ENCODE measurements at places on chromosomes 7 and 10. TPM values are rescaled to one million over a fixed set of nuclear protein-coding genes. Genes with fewer than 3 reads are reported as not detected.

Gene GHRHR
- total RNA-seq: not detected

Gene KLF14
- not detected for total RNA-seq

Gene CABCOCO1
- total RNA-seq: 3.5 TPM

Gene ITPRID1
- total RNA-seq: 0.59 TPM

DNA sequence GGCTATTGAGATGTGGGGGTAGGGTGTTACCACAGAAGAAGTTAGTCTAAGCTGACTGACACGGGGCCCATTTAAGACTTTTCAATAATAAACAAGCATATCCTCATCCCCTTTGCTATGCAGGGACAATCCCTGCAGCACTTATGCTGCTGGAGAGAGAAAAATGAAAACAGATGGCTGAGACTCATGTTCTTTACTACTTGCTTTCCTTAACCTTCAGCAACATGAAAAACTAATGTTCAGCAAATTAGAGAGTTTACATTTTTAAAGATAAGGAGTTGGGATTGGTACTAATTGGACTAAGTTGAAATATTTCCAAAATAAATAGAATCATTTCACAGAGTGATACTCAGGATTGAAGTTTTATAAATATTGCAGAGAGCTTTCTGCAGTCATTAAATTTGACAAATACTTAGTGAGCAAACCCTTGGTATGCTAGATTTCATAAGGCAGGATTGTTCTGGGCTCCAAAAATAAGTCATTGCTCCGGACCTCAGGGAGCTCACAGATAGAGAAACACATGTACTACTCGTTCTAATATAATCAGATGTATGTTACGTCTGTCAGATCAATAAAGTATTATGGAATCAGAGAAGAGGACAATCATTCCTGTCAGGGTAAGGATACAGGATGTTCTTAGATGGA lies 147.1 kb upstream of the LRRN3 start:
- no peak for DNase-seq
- no peaks in the 10 kb centered on the region for H3K27me3 ChIP-seq
- H3K36me3 ChIP-seq: no peaks in the 10 kb centered on the region
- H3K27ac ChIP-seq: no peak overlapping the region
- H3K4me1 ChIP-seq: no peaks in the 10 kb centered on the region
- H3K4me3 ChIP-seq: no peak overlapping the region

- DNase-seq: no peak
- no peaks in the 10 kb centered on the region for H3K4me1 ChIP-seq
- no peak overlapping the region for H3K27ac ChIP-seq
- H3K4me3 ChIP-seq: no peak overlapping the region
- H3K27me3 ChIP-seq: no peaks in the 10 kb centered on the region
These were observed 61.5 kb downstream of the NKX6-2 start for GRCh38 chr10:132724446-132724845.

GRCh38 chr7:108454674-108455550 lies 1.3 kb downstream of the NRCAM start:
- DNase-seq: peak; percentile 42
- H3K36me3 ChIP-seq: no peaks in the 10 kb centered on the region
- H3K4me3 ChIP-seq: peak overlapping the region; percentile 47
- H3K27me3 ChIP-seq: peaks cover 44% of the 10 kb centered on the region
- H3K27ac ChIP-seq: peak overlapping the region; percentile 18
- H3K4me1 ChIP-seq: peaks cover 16% of the 10 kb centered on the region

- DNase-seq: no peak
- no peak overlapping the region for H3K27ac ChIP-seq
- no peaks in the 10 kb centered on the region for H3K27me3 ChIP-seq
- H3K36me3 ChIP-seq: no peaks in the 10 kb centered on the region
These were observed 124.6 kb downstream of the LRRTM3 start for GRCh38 chr10:67050415-67050814.

Gene SORBS1
- total RNA-seq: 58.2 TPM

DNA sequence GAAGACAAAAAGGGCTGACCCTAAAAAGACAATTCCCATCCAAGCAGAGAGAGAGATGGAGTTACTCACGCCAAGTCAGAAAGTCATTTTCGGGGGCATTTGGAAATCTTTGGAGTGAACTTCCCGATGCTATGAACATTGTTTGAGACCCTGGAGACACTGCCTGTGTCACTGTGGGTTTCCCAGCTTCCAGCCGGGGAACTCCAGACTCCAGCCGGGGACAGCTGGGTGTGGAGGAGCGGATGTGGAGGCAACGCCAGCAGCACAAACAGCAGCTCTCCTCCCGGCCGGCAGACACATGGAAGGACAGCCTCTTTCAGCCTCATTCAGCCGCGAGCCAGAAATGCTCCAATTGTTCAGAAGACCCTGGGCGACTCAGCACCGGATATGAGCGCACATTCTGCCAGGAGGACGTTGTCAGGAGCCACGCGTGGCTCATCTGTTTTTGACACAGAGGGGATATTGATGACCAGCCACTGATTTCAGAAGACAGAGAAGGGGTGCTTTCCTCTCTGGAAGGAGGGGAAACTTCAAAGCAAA lies 97.6 kb downstream of the PRPF18 start:
- no peak overlapping the region for H3K4me3 ChIP-seq
- peak overlapping the region; percentile 67 for H3K27ac ChIP-seq
- DNase-seq: peak; percentile 68
- no peaks in the 10 kb centered on the region for H3K27me3 ChIP-seq
- H3K36me3 ChIP-seq: peaks cover 10% of the 10 kb centered on the region

DNA sequence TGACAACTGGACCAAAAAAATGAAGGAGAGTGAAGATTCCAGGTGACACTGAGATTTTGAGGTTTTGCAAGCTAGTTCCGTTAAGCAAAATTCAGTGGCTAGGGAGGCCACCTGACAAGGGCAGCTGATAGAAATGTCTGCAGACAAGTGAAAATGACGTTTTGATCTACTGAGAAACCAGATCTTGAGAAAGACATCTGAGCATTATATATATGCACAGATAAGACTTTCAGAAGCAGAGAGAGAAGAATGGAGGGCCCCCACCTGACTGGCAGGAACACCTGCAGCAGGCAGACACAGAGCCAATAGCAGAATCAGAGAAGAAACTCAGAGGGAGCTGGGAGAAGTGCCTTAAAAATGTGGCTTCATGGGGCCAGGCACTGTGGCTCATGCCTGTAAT lies 76.1 kb upstream of the LRGUK start:
- no peaks in the 10 kb centered on the region for H3K36me3 ChIP-seq
- no peaks in the 10 kb centered on the region for H3K27me3 ChIP-seq
- DNase-seq: no peak
- H3K27ac ChIP-seq: no peak overlapping the region
- H3K4me1 ChIP-seq: no peaks in the 10 kb centered on the region

DNA sequence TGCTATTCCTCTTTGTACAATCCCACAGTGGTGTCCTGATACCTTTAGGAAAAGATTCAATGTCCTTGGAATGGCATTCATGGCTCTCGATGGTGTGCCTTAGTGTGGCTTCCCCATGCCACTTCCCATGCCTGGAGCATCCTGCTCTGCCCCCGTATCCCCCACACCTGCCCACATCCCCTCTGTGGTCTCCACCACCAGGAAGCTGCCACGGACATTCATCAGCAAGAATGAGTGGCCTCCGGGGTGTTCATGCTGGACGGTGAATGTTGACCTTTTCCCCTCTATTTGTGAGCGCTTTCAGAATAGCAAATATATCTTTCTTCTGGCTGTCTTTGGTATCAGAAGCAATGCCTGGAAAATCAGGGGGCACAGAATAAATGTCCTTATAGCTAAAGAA lies 262.0 kb upstream of the NRP1 start:
- no peaks in the 10 kb centered on the region for H3K4me1 ChIP-seq
- no peak overlapping the region for H3K27ac ChIP-seq
- H3K27me3 ChIP-seq: no peaks in the 10 kb centered on the region
- DNase-seq: no peak

Gene FAM25C
- not detected for total RNA-seq

DNA sequence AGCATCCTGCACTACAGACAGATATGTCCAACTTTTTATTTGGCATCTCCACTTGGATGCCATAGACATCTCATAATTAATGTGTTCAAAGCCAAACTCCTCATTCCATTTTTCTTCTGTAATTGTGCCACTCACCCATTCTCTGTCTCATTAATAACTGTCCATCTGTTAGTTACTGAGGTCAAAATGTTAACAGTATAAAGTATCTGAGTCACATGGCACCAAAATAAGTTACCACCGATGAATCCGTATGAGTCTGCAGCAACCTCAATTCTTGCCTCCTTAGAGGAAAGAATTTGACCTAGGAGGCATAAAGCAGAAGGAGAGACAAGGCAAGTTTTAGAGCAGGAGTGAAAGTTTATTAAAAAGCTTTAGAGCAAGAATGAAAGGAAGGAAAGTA lies 16.5 kb upstream of the NT5C3A start:
- H3K36me3 ChIP-seq: no peaks in the 10 kb centered on the region
- no peak for DNase-seq
- H3K4me3 ChIP-seq: no peak overlapping the region
- H3K4me1 ChIP-seq: no peaks in the 10 kb centered on the region
- H3K27me3 ChIP-seq: no peaks in the 10 kb centered on the region
- H3K27ac ChIP-seq: no peak overlapping the region

DNA sequence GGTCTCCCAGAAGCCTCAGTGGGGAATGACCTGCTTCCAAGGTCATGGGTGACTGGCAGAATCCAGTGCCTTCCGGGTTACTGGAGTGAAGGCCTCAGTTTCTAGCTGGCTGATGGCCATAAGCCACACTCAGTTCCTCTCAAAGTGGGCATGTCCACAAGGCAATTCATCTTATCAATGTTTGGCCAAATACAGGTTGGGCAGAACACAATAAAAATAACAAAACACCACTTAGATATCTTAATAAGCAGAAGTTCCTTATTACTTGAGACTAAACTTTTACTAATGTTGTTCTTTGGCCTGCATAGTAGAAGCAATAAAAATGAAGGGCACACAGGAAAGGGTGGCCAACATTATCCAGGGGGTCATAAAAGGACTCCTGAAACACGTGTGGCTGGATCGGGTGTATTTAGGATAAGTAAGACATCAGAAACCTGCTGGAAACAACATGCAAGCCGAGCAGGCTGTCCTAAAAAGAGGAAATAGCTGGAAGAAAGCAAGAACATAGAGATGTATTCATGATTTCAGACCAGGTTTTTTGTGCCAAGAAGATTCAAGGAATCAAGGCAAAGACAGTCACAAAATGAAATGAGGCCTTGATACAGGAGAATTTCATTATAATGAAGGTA lies 19.6 kb upstream of the AKR1C2 start:
- H3K27me3 ChIP-seq: no peaks in the 10 kb centered on the region
- no peak overlapping the region for H3K27ac ChIP-seq
- no peak overlapping the region for H3K4me3 ChIP-seq
- DNase-seq: no peak

- no peak overlapping the region for H3K27ac ChIP-seq
- no peaks in the 10 kb centered on the region for H3K36me3 ChIP-seq
- no peak for DNase-seq
- peaks cover 5% of the 10 kb centered on the region for H3K27me3 ChIP-seq
These were observed 95.8 kb upstream of the AGBL3 start for GRCh38 chr7:134890246-134891240.

Gene GPR22
- total RNA-seq: not detected

- H3K27me3 ChIP-seq: no peaks in the 10 kb centered on the region
- H3K36me3 ChIP-seq: no peaks in the 10 kb centered on the region
- peaks cover 24% of the 10 kb centered on the region for H3K4me1 ChIP-seq
- H3K4me3 ChIP-seq: peak overlapping the region; percentile 58
- peak; percentile 86 for DNase-seq
- peak overlapping the region; percentile 91 for H3K27ac ChIP-seq
These were observed 102.2 kb upstream of the ZNF438 start for GRCh38 chr10:31133792-31134310.

DNA sequence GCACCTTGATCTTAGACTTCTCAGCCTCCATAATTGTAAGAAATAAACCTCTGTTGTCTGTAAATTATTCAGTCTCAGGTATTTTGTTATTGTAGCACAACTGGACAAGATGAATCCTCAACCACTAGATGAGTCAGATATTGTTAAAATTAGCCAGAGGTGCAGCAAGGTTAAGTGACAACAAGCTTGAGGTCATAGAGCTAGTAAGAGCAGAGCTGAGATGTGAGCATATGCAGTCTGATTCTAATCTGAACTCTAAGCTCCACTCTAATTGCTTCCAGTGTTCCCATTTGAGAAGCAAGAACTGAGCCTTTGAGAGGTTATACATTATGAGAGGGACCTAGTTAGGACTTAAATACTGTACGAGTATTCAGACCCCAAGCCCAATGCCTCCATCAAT lies 93.1 kb downstream of the FZD1 start:
- no peak for DNase-seq
- H3K4me1 ChIP-seq: no peaks in the 10 kb centered on the region
- H3K27ac ChIP-seq: no peak overlapping the region
- H3K27me3 ChIP-seq: no peaks in the 10 kb centered on the region

- no peaks in the 10 kb centered on the region for H3K27me3 ChIP-seq
- peaks cover 12% of the 10 kb centered on the region for H3K4me1 ChIP-seq
- no peak for DNase-seq
- H3K4me3 ChIP-seq: no peak overlapping the region
- H3K27ac ChIP-seq: no peak overlapping the region
These were observed 17.3 kb downstream of the DAGLB start for GRCh38 chr7:6430271-6430940.

Gene TRIM24
- total RNA-seq: 25.8 TPM

Gene CCL24
- total RNA-seq: 4.1 TPM

GRCh38 chr10:35908451-35908850 lies 266.4 kb upstream of the FZD8 start:
- H3K27ac ChIP-seq: no peak overlapping the region
- no peaks in the 10 kb centered on the region for H3K36me3 ChIP-seq
- H3K27me3 ChIP-seq: no peaks in the 10 kb centered on the region
- no peak for DNase-seq
- H3K4me1 ChIP-seq: peaks cover 6% of the 10 kb centered on the region

- no peak for DNase-seq
- H3K36me3 ChIP-seq: no peaks in the 10 kb centered on the region
- H3K4me3 ChIP-seq: no peak overlapping the region
These were observed 327.7 kb downstream of the BBS9 start for GRCh38 chr7:33457039-33457438.

- no peaks in the 10 kb centered on the region for H3K27me3 ChIP-seq
- no peaks in the 10 kb centered on the region for H3K4me1 ChIP-seq
- no peaks in the 10 kb centered on the region for H3K36me3 ChIP-seq
- no peak for DNase-seq
- no peak overlapping the region for H3K4me3 ChIP-seq
- H3K27ac ChIP-seq: no peak overlapping the region
These were observed 595.0 kb downstream of the GRM8 start for GRCh38 chr7:126657599-126658358.

Gene RADIL
- 9.7 TPM for total RNA-seq

GRCh38 chr7:99614495-99614894 lies 2.3 kb upstream of the ZSCAN25 start:
- no peaks in the 10 kb centered on the region for H3K27me3 ChIP-seq
- no peak overlapping the region for H3K27ac ChIP-seq
- peaks cover 14% of the 10 kb centered on the region for H3K4me1 ChIP-seq
- H3K36me3 ChIP-seq: peaks cover 12% of the 10 kb centered on the region
- DNase-seq: no peak
- no peak overlapping the region for H3K4me3 ChIP-seq

Gene DNAJC12
- total RNA-seq: 1.5 TPM

Measured in lower lobe of right lung (tissue), 2 donors.